Hair follicle dermal papilla cell (primary cell): ENCODE measurements at places on chromosomes 16 and 17. TPM values are rescaled to one million over a fixed set of nuclear protein-coding genes. Genes with fewer than 3 reads are reported as not detected.

Gene KRT9
- not detected in 2 replicates for total RNA-seq

Gene TLCD2
- total RNA-seq, result 5.2 and 5.7 TPM in 2 replicates

Gene SOST
- total RNA-seq, result 0.16 TPM in 1 of 2 replicates, not detected in the other

Gene NPIPA5
- 0.36 TPM in 1 of 2 replicates, not detected in the other for total RNA-seq

Gene ADAD2
- not detected in 2 replicates for total RNA-seq

Gene PRSS8
- 0.16 TPM in 1 of 2 replicates, not detected in the other for total RNA-seq

Gene BLTP2
- total RNA-seq, result 163 and 173 TPM in 2 replicates

Gene SHBG
- 0.36 TPM in 1 of 2 replicates, not detected in the other for total RNA-seq

Gene TBC1D3H
- total RNA-seq, result not detected in 2 replicates
